ENCODE measurements at places on chromosomes 13 and 19.

DNA sequence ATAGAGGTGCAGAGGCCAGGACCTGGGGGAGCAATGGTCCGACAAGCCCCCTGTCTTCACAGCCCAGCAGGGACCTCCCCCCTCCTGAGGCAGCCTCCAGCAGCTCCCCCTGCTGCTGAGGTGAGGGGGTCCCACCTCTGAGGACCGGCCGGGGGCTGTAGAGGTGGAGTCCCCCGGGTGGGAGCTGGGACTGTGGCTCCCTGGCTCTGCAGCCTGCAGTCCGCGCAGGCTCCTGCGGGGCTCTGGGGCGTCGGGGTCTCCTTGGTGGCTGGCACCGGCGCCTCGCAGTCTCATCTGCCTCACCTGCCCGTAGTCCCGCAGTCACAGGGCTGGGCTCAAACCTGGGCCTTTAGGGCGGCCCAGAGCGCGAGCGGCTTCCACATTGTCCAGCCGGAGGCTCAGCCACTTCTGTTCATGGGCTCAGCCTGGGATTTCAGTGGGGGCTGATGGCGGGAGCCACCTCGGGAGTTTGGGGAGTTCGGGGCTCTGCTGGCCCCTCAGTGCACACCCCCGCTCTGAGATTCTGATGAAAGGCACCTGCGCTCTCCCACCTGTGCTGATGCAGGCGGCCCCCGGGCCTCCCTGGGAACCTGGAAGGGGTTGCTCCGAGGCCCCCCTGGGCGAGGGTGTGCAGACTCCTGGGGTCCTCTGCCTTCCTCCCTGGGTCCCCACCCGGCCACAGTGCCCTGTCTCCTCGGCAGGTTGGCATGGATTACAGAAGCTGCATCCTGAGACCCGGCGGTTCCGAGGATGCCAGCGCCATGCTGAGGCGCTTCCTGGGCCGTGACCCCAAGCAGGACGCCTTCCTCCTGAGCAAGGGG lies 7.0 kb upstream of the ZNF554 start:
- no peak for DNase-seq

- DNase-seq: no peak
Measured at GRCh38 chr19:1488282-1488601, 1.9 kb downstream of the PCSK4 start.

GRCh38 chr13:63094717-63095116 lies 1679.1 kb upstream of the PCDH20 start:
- DNase-seq: no peak

DNA sequence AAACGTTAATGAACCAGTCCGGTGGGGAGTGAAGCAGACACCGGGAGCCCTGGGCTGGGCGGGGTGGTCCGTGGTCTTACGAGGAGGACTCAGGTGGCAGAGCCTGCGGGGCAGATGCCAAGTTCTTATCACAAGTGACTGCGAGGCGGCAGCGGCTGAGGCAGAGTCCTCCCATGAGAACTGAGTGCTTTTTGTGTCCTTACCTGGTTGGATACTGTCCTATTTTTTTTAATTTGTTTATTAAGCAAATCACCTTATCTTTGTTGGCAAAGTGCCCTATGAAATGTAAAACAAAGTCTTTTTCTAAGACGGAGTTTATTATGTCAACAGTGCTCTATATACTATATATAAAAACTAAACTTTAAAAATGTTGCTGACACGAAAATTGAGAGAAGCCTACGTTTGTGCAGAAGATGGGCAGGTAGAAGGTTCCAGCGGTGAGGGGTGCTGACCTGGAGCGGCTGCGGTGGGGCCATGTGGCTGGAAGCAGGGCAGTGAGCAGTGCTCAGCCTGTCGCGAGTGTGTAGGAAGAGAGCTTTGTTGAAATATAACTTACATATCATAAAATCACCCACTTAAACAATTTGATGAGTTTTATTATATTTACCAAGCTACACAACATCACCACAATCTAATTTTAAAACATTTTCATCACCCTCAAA lies 82.2 kb downstream of the ATP11A start:
- DNase-seq: no peak

GRCh38 chr13:98240135-98240534 lies 63.1 kb upstream of the RNF113B start:
- no peak for DNase-seq

GRCh38 chr19:6443986-6444385 lies 10.4 kb upstream of the SLC25A41 start:
- no peak for DNase-seq

GRCh38 chr19:49433240-49433901 lies 8.0 kb downstream of the SLC17A7 start:
- DNase-seq: no peak

DNA sequence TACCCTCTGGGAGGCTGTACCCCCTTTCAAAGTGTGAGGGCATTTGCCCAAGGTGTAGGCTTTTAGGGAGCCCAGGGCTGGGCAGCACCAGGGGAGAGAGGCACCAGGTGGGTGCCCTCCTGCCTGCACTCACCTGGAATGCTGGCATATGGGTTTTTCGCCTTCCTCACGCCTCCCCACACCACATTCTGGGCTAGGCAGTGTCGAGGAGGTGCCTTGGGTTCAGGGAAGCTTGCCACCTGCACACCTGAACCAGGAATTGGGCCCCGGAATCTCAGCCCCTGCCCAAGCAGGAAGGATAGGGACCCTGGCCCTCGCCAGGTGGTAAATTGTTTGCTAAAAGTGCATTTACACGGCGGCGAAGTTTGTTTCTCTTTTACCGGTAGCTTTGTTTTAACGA lies 5.1 kb upstream of the TSHZ3 start:
- DNase-seq: no peak

DNA sequence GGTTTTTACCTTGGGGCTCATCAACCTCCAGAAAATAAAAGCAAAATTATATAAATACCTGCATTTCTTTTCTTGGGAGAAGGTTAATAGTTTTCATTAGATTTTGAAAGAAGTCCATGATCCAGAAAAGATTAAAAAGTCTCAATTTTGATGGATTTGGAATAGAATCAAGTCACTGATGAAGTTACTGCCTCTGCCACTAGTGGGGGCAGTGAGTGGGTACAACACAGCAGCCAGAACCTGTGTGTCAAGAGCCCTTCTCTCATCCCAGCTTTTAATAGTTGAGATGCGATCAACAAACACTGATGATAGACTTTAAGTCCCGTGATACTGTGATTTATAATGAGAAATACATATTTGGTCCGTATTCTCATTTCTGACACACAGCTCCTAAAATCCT lies 686.7 kb downstream of the DIAPH3 start:
- no peak for DNase-seq

GRCh38 chr19:42419309-42419708 lies 7.9 kb downstream of the LIPE start:
- no peak for DNase-seq

- no peak for DNase-seq
Measured at GRCh38 chr19:18306888-18307260, 16.0 kb downstream of the LSM4 start.

DNA sequence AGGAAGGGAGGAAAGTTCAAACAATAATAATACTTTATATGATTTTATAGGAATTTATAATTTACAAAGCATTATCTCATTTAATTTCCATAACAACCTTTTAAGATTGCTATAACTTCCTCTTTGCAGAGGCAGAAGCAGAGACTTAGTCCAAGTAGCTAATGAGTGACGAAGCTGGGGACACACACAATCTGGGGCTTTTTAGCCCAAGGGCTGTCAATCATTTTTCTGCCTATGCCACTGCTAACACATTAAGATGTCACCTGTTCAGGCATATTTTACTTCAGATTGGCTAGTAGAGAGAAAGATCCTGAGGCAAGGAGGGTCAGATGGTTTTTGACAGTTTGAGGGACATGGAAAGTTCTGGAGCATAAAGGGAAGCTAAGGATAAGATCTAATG lies 12.6 kb downstream of the SCEL start:
- DNase-seq: no peak

DNA sequence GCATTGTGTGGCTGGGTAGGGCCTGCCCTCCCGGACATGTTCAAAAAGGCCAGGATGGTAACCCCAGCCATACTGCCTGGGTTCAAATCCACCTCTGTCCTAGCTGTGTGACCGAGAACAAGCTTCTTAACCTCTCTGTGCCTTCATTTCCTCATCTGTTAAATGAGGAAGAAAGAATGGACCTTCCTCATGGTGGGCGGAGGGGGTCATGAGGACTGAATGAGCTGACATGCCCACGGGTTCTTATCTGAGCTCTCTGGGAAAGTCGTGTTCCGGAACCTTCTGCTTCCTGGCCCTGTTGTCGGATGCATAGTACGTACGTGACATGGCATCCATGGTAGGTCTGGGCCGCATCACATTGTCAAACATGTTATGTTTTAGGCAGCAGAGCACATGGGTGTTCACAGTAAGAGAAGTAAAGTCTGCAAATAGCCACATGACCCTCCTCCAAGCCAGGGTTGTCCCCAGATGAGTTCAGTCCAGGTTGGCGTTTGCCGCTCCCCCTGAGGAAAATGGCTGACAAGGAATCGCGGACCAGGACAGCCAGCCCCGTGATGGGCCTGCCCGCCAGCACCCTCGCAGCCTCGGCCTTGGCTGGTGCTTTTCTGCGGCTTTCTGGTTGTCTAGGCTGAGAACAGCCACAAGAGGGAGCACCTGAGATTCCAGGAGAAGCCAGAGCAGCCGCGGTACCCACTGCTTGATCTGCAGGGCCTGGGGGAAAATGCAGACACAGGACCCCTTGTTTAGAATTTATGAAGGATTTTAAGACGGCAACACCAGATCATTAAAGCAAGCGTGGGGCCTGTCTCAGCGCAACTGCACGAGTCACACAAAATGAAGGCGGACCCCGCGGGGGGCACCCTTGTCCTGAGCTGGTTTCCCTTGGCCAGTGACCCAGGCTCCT lies 2.4 kb upstream of the NTN5 start:
- DNase-seq: peak; percentile 80

DNA sequence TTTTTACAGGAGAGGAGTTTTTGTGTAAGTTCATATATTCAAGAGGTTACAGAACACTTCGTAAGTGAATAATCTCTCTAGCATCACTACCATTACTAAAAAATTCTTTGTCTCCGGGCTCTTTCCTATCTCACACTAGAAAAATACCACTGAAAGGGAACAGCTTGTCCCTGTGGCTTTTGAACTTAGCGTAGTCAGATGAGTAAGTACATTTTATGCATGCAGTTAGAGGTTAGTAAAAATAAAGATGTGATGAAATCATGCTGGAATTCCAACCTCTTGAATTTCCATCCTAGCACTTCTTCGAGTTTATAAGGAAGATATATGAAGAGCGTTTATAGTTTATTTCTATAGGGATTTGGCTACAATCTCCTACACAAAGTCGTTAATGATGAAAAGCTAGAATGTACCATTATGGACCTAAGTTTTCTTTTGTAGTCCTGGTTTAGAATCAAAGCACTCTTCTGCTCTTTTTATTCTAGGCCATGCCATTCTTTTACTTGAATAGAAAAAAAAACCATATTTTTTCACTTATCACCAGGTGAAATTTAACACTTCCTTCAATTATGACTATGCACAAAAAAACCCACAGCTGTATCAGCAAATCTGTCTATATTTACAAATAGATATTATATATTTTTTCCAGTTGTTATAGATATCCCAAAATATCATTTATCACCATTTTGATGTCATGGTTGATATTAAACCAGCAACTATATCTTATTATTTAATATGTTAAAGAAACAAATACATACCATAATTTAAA lies 139.9 kb upstream of the PCDH9 start:
- no peak for DNase-seq

GRCh38 chr13:103187721-103188156 lies 121.5 kb upstream of the SLC10A2 start:
- DNase-seq: no peak

GRCh38 chr19:17522988-17523872 lies 11.8 kb downstream of the PGLS start:
- DNase-seq: no peak

DNA sequence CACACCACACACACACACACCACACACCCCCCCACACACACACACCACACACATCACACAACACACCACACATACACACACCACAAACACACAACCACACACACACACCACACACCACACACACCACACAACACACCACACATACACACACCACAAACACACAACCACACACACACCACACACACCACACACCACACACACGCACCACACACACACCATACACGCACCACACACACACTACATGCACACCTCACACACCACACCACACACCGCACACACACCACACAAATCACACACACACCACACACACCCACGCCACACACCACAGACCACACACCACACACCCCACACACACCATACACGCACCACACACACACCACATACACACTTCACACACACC lies 83.5 kb downstream of the ZNF557 start:
- no peak for DNase-seq

DNA sequence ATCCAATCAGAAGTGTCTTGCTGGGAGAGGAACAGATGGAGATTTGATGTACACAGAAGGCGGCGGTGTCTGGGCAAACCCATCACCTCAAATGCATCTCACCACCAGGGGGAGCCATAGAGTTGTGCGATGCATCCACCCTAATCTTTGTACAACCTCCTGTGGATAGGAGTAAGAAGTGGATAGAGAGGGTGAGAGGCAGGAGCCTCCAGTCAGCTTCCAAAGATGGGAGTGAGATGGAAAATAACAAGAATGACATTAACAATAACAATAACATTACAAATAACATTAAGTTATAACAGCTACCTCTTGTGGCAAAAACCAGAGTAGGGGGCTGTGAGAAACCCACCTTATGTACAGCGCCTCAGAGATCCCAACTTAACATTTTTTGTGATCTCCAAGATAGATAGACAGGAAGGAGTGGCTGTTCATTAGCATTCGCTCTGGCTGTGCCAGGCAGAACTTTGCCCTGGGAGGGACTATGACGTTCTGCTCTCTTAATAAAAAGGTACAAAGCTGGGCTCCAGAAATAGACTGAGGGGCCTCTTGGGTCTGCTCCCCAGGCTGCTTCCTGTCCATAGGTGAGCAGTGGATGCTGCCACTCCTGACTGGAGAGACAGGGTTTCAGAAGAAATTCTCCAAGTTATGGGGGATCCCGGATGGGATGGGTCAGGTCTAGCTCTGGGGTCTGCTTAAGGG lies 5.2 kb upstream of the CEACAM18 start:
- DNase-seq: peak; percentile 84

DNA sequence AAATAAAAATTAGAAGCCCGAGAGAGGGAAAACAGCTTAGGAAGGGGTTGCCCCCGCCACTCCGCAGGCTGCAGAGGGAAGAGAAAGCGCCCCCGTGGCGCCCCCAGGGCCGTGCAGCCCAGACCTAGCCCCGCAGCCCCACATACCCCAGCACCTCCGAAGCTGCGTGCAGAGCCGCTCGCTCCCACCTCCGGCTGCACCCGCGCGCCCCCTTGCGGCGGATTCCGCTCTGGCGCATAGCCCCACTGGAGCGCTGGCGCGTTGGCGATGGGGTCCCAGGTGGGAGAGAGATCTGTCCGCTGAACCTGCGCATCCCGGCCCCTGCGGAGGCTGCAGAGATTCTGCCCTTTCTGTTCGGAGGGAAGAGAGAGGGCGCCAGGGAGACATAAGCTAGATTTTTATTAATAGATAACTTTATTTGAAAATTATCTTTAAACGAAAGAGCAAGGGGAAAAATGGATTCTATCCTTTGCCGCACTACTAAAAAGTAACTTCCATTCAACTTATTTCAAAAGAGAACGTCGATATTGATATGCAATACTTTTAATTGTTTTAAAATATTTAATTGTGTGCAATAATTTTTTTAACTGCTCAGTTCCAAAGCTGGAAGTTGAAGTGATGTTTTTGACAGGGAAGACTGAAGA lies 11.7 kb upstream of the CLN5 start:
- peak; percentile 95 for DNase-seq

GRCh38 chr13:29494520-29494919 lies 101.0 kb downstream of the SLC7A1 start:
- no peak for DNase-seq

Measured in endothelial cell (in vitro differentiated cells).